ENCODE measurements at places on chromosomes 2 and 18. TPM values are rescaled to one million over a fixed set of nuclear protein-coding genes. Genes with fewer than 3 reads are reported as not detected.

DNA sequence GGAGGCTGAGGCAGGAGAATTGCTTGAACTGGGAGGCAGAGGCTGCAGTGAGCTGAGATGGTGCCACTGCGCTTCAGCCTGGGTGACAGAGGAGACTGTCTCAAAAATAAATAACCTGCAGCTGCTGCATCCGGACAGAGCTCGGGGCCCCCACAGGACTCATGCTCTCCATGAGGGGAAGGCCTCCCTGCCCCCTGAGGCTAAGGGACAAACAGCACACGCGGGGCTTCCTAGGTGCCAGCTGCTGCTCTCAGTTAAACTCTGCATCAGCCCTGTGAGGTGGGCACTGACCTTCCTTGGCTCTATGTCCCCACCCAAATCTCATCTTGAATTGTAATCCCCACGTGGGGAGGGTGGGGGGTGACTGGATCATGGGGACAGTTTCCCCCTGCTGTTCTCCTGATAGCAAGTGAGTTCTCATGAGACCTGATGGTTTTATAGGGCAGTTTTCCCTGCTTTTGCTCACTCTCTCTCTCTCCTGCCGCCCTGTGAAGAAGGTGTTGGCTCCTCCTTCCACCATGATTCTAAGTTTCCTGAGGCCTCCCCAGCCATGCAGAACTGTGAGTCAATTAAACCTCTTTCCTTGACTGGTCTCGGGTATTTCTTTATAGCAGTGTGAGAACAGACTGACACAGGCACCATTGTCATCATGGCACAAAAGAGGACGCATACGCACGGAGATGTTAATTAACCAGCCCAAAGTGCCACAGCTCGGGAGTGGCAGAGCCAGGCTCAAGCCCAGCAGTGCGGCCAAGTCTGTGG is 49.9 kb upstream of the TAF1B start:
- H3K36me3 ChIP-seq, result no peaks in the 10 kb centered on the region
- H3K27ac ChIP-seq, result peak overlapping the region; percentile 77
- peaks cover 12% of the 10 kb centered on the region for H3K4me1 ChIP-seq
- DNase-seq, result no peak

DNA sequence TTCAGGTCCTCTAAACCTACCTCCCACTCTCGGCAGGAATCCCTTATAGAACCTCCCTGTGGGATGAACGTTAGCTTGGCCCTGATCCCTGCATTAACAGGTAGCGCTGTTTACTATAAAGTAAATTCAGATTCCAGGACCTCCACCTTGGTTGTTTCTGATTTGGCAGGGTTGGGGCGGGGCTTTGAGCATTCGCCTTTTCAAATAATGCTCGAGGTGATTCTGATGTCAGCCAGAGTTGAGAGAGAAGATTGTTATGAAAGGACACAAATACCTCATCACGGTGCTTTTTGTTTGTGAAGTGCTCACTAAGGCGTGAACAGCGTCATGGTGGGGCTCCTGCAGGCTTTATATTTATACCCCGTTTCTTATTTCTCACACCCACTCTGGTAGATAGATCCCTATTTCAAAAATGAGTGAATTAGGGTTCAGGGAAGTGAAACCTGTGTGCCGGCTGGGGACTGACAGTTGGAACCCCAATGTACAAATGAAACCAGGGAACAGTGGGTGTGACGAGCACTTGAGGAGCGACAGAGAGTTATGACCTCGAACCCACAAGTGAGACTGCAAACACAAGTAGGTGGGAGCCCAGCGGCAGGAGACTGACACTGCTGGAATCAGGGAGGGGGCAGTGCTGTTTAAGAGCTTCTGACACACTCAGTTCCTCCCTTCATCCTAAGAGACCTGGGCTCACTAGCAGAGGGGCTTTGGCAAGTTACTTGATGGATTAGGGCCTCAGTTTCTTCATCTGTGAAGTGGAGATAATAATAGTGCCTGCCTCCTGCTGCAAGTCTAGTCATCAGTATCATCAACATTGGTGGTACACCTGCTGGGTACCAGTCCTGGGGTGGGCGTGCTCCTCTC is 14.2 kb upstream of the CXCR4 start:
- H3K27ac ChIP-seq, result peak overlapping the region; percentile 97
- peak overlapping the region; percentile 85 for H3K4me3 ChIP-seq
- H3K4me1 ChIP-seq, result peaks cover 88% of the 10 kb centered on the region
- no peaks in the 10 kb centered on the region for H3K36me3 ChIP-seq
- DNase-seq, result peak; percentile 54

Gene ABHD1
- total RNA-seq, result 0.94 TPM

Gene HNMT
- 0.60 TPM for total RNA-seq

Gene GULP1
- not detected for total RNA-seq

All from T-helper 17 cell (primary cell).